ENCODE measurements at places on chromosomes 4 and X.

- DNase-seq: no peak
Observed at GRCh38 chr4:65924843-65925242, 254.6 kb upstream of the EPHA5 start.

DNA sequence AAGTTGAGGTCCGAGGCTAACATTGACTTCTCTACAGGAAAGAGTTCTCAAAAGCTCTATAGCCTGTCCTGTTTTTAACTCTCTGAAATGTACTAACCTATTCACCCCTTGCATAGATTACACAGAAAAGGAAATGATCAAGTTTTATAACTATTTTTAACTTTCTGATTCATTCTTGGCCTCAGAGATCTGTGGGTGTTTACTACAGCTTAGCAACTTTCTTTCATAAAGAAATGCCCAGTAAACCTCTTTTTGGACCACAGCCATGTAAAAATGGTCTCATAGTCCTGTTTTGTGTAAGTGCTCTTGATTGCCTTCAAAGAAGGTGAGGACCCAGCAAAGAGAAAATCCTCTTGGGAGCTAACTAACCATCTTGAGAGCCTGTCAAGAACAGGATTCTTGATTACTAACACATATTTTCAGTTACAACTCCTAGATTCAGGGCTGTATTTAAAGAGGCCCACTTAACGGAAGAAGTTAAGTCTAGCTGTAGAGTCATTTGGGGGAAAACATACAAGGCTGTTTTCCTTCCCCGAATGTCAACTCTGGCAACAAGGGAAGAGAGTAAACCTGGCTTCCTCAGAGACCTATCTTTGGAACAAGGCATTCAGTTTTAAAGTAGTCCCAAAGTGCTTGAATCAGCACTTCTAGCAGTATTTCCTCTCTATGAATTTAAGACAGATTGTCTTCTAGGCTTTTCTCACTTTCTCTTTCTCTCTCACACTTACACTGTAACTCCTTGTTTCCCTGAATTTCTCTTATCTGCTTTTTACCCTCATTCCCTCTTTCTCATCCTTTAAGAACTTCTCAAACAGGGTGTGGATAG lies 78.2 kb downstream of the IL21 start:
- DNase-seq: no peak

DNA sequence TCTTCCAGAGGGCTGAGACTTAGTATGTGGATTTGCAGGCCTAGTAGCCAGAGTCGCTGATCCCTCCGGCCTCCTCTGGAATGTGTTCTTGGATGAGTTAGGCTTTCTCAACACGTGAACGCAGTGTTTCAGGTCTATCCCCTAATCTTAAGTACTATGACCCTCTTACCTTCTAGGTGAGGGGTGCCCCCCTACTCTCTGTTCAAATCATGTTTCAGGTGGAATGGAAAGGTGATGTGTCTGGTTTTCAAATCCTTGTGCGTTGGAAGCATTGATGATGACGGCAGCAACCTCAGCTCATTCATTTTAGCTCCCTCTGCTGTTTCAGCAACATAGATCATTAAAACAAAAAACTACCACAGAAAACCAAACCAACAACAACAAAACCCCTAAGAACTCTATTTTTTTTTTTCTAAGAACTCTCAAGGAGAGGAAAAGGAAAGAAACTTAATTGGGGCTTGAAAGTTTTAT lies 56.4 kb downstream of the RWDD4 start:
- no peak for DNase-seq

DNA sequence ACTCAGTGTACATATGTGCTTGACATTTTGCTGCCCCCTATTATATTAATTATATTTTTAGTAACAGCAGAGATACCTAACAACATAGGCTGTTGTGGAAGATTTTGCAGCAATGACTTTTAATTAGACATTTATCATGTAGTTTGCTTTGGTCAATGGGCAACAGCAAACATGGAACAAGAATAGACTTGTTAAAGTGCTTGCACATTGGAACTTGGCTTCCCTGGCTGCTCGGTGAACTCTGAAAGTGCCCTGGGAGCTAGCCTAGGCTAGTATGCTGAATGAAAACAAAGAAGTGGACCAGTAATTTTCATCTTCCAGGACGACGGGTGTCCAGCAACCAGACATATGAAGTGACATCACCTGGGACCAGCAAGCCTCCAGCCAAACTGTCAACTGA lies 1157.1 kb downstream of the ARAP2 start:
- DNase-seq: no peak
